ENCODE measurements at places on chromosomes 12 and 14.
A peak's percentile ranks its signal among the peaks of the same experiment; 100 is the strongest.

- peak; percentile 33 for DNase-seq
Measured at GRCh38 chr12:116066381-116067230, 210.9 kb downstream of the MED13L start.

- no peak for DNase-seq
Measured at GRCh38 chr12:120628919-120629318, 11.5 kb upstream of the CABP1 start.

DNA sequence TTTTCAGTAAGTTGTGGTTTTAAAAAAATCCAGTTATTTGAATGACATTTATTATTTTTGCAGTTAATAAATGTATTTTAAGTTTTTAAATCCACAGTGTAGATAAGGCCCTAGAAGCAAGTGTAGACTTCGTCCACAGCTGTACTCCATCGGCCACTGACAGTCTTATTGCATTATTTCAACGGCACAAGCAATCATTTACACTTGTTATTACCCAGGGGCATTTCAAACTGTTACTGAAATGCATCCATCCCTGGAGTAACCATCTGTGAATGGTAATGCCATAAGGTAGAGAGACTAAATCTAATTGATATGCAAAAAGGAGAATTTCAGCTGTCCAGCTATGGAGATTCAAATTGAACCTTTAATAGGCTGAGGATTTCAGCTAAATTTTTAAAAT lies 48.4 kb downstream of the BICD1 start:
- DNase-seq, result no peak

DNA sequence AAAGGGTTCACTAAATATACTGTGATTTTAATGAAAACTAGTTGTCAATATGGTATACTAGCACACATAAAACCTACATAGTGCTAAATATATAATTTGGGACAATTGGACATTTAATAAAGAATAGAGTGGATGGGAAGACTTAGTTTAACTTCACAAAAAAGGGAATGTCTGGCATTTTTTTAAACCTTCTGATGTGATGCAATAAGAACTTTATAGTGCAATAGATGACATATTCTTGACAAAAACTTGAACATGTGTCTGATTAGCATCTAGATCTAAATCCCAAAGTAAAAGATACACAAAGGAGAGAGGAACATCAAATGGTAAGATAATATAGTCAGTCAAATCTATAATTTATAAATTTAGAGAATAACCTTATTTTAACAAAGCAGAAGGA lies 488.3 kb upstream of the SYT1 start:
- DNase-seq, result no peak

GRCh38 chr12:26058818-26059217 lies 66.0 kb downstream of the BHLHE41 start:
- DNase-seq, result no peak

- DNase-seq, result no peak
Measured at GRCh38 chr14:24959791-24960331, 90.1 kb downstream of the STXBP6 start.

DNA sequence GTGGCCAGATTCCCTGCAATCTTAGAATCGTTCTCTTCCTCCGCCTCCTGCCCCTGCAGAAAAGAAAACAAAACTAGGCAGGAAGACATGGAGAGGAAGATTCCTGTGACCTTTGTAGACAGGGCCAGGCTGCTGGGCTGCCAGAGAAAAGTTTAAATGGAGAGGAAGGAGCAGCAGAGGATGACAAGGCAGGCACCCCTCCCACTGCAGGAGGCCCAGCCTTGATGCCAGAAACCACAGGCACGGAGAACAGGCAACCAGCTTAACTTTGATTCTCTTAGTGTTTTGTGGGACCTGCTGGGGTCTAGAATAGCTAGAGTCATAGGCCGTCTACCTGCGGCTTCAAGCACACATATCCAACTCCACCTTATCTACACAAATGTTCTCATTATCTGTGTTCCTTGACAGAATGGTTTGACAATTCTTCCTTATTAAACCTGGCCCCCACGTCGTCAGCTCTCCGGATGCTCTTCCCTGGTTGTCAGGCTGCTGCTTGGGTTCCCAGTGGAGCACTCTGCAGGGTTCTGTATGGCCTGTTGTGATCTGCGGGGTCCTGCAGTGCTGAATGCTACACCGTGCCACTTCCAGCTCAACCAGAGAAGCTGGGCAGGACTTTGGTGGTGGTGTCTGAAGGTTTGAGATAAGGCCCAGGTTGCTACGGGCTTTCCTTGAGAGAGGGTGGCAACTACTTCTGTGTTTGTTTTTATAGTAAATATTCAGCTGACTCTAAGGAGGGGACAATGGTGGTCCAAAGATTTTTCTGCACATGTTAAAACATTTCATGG lies 609.5 kb downstream of the AACS start:
- no peak for DNase-seq

GRCh38 chr12:92674500-92674899 lies 28.3 kb upstream of the PLEKHG7 start:
- no peak for DNase-seq

GRCh38 chr14:58151133-58152013 lies 640 bp downstream of the ARMH4 start:
- DNase-seq, result no peak

Data from activated CD8-positive, alpha-beta memory T cell treated with anti-CD3 and anti-CD28 coated beads for 1 hour (primary cell).